Brain pericyte (primary cell): ENCODE measurements at places on chromosomes 2 and 18.

- DNase-seq: no peak
These were observed 26.4 kb upstream of the PKDCC start for GRCh38 chr2:42021464-42021863.

GRCh38 chr18:25289001-25289631 lies 62.9 kb downstream of the ZNF521 start:
- DNase-seq: peak; percentile 91

DNA sequence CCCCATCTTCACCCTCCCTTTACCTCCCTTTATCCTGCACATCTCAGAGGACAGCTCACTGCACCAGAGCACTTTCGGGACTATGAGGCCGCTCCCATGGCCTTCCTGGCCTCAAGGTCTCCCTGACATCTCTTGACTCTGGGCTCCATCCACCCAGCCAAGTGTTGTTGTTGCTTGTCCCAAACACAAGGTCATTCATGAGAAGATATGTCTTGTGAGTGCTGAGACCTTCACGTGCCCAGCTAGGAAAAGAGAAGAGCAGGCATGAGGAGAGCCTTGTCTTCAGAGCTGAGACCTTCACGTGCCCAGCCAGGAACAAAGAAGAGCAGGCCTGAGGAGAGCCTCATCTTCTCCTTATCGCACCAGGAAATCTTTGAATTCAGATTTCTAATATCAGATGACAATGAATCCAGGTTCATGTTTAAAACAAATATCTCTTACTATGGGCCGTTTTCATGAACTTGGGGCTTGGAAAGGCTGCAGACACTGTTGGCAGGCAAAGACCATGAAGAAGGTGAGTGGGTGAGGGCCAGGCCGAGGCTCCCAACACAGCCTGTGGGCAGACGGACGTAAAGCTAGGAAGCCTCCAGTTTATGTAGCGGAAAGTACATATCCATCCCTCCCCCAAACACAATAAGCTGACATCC lies 256.1 kb downstream of the NDUFA10 start:
- DNase-seq: no peak

- no peak for DNase-seq
These were observed 542.8 kb downstream of the NRXN1 start for GRCh38 chr2:50489092-50489491.

DNA sequence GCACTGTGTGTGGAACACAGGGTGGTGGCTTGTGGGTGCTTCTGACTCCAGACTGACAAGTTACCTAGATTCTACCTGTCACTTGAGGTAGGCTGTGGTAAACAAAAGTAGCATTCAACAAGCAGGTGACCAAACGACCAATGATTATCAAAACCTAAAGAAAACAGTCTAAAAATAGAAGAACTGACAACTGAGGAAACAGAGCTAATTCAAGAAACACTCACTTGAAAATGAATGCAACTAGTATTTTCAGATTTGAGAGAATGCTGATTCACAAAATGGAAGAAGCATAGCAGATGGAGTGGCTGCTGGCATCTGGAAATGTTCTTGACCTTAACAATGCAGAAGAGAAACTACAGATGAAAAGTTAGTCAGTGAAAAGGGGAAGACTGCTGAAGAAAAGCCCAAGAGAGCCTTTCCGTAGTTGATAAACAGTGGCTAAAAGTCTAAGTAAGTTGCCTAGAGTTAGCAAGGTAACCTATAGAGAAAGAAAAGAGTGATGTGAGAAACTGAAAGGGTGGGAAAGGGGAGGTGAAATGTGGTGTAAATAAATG lies 170.4 kb downstream of the NCK2 start:
- no peak for DNase-seq

DNA sequence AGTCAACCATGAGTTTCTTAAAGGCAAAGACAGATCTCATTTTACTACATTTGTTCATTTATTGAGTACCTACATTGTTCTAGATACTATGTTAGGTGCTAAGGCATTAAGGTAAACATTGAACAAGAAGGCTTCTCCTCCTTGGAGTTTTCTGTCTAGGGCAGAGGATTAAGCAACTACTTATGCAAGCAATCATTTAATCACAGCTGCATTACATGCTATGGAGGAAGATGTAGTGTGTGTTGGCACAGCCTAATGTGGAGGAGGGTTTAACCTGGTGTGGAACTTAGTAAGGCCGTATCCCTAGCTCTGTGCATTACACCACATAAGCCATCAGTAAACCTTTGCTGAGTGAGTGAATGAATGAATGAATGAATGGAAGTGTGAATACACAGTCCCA lies 106.5 kb upstream of the MAP3K20 start:
- no peak for DNase-seq

- no peak for DNase-seq
These were observed 88.4 kb upstream of the CELF4 start for GRCh38 chr18:37654034-37654433.

DNA sequence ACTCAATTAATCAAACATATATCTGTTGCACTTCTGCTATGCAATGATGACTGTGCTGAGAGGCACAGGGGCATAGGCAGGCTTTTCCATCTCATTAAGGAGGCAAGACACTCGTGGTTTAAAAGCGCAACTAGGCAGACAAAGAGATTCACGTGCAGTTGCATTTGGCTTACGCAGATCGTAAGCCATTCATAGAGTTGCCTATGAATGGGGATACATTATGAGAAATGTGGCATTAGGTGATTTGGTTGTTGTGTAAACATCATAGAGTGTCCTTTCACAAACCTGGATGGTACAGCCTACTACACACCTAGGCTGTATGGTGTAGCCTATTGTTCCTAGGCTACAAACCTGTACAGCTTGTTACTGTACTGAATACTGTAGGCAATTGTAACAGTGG lies 284.7 kb downstream of the DCC start:
- no peak for DNase-seq

GRCh38 chr2:129004485-129004884 lies 685.8 kb upstream of the HS6ST1 start:
- DNase-seq: no peak

- DNase-seq: no peak
These were observed 4.1 kb downstream of the TCF23 start for GRCh38 chr2:27152796-27153464.

- no peak for DNase-seq
These were observed 44.5 kb downstream of the SH3RF3 start for GRCh38 chr2:109173311-109174171.

DNA sequence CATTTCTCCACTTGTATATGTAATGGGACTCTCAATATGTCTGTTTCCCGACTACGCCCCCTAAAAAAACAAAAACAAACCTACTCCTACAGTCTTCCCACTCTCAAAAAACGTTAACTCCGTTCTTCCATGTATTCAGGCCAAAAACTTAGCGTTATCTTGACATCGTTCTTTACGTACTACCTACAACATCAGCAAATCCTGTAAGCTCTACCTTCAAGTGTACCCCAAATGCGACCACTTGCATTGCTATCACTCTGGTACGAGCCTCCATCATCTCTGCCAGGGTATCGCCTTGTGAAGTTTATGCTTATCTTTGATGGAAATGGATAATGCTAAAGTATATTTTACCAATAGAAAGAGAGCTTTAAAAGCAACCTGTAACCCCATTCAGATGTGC lies 479 bp downstream of the GPATCH11 start:
- DNase-seq: no peak

GRCh38 chr2:11710210-11710609 lies 36.2 kb upstream of the LPIN1 start:
- no peak for DNase-seq

- DNase-seq: no peak
These were observed 61.8 kb downstream of the CXCR4 start for GRCh38 chr2:136055929-136056688.

- no peak for DNase-seq
These were observed 299.5 kb downstream of the GBX2 start for GRCh38 chr2:235868645-235869044.

DNA sequence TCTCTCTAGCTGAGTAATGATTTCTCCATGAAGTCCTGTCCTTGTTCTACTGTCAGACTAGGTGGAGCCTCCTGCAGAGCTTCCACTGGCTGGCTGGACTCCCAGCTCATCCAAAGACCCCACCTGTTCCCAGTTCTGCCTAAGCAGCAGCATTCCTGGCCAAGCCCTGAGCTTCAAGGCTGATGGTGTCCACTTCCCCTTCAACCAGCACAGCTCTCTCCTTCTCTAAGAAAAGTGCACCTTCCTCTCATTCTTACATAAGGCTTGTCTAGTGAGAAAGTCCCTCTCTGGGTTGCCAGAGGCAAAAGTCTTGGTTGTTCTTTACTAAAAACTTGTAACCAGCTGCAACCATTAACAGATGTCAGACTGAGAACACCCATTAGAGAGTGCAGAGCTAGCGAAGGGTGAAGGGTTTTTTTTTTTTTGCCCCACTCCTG lies 58.9 kb downstream of the CXCR4 start:
- DNase-seq: no peak

GRCh38 chr18:59729781-59730180 lies 32.6 kb upstream of the CCBE1 start:
- no peak for DNase-seq

GRCh38 chr2:30769891-30770462 lies 37.3 kb downstream of the CAPN13 start:
- DNase-seq: no peak

- DNase-seq: no peak
These were observed 113.8 kb downstream of the AGAP1 start for GRCh38 chr2:235607546-235608199.

- no peak for DNase-seq
These were observed 61.7 kb downstream of the BOLA3 start for GRCh38 chr2:74086021-74086420.
